ENCODE measurements at places on chromosomes 1 and 21.

DNA sequence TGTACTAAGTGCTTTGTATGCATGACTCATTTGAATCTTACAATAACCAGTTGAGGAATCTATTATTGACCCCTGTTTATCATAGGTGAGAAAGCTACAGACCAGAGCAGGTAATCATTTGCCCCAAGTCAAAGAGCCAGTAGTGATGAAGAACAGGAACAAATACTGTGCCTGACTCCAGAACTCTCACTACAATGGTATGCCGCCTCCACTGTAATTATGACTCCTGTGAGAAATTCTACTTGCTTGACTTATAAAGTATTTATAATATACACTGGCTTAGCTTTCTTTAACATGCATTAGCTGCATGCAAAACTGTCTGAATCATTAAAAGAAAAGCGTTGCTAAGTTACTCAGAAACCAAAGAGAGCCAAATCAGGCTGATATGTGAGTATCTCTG is 92.6 kb downstream of the ZNF281 start:
- DNase-seq, result no peak

- no peak for DNase-seq
Observed at GRCh38 chr1:207081088-207081487, 7.6 kb upstream of the C4BPB start.

DNA sequence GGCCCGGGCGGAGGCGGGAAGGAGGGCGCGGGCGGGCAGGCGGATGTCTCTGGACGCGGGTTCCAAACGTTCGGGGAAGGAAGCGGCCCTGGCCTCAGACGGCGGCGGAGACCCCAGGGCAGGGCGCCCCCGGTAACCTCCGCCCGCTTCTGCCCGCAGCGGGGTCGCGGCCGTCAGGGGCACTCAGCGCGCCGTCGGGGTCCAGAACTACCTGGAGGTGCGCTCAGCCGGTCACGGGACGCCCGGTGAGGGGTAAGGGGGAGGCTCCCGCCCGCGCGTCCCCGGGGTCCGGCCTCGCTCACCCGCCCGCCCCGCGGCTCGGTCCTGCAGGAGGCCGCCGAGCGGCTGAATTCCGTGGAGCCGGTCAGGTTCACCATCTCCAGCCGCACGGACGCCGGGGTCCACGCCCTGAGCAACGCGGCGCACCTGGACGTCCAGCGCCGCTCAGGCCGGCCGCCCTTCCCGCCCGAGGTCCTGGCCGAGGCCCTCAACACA is 406 bp downstream of the PUSL1 start:
- no peak for DNase-seq

DNA sequence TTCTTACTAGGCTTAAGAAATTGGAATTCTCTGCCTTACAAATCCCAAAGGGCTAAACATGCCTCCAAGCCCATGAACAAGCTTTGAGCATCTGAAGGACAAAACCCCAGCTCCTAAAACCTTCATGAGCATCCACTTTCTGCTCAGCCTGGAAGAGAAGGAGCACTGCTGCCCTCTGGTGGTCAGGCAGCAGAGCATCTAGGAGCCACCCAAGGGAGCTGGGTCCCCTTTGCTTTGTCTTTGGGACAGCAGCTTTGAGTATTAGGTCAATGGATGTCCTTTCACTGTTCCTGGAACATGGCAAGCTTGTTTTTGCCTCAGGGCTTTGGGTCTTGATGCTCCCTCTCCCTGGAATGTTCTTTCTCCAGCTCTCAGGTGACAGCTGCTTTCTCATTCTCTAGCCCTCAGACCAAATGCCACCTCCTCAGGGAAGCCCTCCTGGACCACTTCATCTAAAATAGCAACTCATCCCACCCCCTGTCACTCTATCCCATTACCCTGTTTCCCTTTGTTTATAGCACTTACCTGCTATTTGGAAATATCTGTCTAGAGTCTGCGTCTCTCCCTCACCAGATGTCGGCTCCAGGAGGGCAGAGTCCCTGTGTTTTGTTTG is 25.7 kb downstream of the RAB7B start:
- DNase-seq, result peak; percentile 74

DNA sequence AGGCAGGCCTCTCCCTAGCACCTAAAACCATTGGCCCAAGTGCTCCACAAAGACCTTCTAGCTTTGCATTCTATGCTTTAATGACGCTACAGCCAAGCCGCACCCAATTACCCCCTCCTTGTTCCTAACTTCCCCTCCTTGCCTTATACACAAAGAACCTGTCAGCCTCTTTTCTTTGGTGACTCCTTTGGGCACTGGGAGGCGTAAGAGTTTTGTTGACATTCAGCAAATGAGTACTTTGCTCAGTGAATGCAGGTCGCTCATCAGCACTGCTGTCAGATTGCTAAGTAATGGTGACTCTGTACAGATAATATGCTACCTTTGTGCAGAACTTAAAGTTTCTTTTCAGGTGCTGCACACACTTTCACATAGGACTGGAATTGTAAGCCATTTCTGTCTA is 187.6 kb upstream of the FAM78B start:
- no peak for DNase-seq

DNA sequence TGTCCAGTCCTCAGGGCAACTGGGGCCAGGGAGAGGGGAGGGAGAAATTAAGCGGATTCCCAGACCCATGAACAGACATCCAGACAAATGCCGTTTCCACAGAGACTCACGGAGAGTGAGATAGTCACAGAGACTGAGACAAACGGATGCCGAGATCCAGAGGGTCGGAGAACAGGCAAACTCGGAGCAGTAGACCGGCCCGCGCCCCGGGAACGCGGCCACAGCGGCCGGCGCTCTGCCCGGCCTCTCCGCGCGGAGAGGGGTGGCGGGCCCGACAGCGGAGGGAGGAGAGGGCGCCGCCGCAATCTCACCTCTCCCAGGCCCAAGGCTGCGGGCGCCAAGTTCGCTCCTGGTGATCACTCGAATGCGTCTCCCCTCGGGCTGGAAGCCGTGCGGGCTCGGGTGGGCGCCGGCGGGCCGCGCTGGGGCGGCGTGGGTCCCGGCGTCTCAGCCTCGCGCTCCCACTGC is 831 bp upstream of the FOXD2 start:
- no peak for DNase-seq

DNA sequence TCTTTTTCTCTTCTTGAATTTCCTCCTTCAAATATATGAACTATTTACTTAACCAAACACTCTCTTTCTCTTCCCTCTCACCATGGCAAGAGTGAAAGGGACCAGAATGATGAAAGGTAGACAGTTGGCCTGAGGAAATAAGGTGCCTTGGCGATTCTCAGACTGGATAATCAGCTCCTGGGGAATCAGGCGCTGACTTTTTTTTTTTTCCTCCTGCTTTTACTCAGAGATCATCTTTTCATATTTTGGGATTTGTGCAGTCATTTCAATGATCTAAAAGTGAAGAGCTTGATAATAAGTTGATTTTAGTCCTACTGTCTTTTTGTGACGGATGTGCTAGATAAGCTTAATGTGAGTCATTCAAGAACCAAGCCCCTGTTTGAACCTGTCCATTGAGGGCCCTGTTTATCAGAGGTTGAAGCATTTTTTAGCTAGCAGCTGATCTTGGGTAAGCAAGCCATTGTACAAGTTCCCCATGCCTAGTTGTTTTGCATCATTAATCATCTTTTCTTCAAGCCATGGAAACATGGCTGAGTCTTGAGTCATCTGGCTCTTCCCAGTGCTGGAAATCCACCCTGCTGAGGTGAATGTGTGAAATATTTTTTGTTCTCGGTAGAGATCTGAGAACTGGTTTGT is 40.8 kb downstream of the ITSN1 start:
- no peak for DNase-seq

GRCh38 chr1:234628089-234628488 is 18.1 kb upstream of the IRF2BP2 start:
- no peak for DNase-seq

- no peak for DNase-seq
Observed at GRCh38 chr1:3905266-3905952, 5.3 kb upstream of the C1orf174 start.
